ENCODE measurements at places on chromosomes 3 and 15.
A peak's percentile ranks its signal among the peaks of the same experiment; 100 is the strongest.

DNA sequence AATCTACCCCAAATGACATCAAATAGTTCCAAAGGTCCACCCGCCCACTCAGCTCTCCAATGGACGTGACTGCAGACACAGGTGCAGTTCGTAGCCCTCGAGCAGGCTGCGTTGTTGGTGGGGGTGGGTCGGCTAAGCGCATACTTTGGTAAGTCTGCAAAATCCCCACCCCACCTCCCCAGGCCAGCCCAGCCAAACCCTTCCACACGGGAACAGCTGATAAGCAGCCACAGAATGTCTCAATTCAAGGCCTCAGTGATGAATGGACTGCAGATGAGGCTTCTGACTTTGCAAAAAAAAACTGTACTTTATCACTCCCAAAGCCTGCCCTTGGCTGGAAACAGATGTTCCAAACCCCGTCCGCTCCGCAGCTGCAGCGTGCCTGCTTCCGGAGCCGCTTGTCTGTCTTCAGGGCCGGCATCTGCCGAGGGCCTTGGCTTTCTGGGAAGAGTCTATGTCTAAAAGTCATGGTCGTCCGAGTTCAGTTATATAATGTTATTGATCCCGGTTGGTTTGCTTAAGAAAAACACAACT is 38.2 kb downstream of the PCSK6 start:
- DNase-seq, result peak; percentile 43

GRCh38 chr3:182143903-182144302 is 432.2 kb downstream of the SOX2 start:
- no peak for DNase-seq

DNA sequence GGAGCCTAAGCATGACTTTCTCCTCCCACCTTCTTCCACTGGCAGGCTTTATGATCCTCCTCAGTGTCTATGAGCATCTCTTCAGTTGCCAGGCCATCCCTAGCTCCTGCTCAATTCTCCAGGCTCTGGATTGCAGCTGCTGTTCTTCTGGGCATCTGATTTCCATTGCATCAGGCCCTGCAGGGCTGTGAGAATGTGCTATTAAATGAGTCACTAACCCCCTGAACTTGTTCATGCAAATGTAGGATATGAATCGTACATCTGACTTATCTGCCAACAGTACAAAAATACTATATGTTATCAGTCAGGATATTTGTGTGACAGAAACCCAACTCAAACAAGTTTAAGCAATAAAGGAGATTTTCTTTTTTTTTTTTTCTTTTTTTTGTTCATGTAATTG is 11.9 kb downstream of the GPR176 start:
- DNase-seq, result peak; percentile 97

- DNase-seq, result peak; percentile 59
Measured at GRCh38 chr3:16884084-16884747, 539 bp upstream of the PLCL2 start.

GRCh38 chr3:37653466-37653865 is 208.2 kb upstream of the CTDSPL start:
- no peak for DNase-seq

DNA sequence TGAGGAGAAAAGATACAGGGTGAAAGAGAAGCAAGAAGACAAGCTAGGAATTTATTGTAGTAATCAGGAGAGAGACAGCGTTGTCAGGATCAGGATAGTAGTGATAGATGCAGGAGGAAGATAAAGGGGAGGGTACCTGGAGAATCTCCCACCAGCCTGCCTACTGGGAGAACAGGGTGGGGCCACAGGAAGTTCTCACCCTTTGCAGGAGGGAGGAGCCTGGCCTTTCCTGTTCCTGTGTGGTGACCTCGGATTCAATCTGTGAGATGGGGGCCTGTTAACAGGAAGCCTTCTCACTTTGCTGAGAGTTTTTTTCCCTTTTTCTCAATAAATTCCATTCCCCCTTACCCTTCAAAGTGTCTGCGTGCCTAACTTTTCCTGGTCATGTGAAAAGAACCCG is 37.6 kb downstream of the GMPS start:
- no peak for DNase-seq

DNA sequence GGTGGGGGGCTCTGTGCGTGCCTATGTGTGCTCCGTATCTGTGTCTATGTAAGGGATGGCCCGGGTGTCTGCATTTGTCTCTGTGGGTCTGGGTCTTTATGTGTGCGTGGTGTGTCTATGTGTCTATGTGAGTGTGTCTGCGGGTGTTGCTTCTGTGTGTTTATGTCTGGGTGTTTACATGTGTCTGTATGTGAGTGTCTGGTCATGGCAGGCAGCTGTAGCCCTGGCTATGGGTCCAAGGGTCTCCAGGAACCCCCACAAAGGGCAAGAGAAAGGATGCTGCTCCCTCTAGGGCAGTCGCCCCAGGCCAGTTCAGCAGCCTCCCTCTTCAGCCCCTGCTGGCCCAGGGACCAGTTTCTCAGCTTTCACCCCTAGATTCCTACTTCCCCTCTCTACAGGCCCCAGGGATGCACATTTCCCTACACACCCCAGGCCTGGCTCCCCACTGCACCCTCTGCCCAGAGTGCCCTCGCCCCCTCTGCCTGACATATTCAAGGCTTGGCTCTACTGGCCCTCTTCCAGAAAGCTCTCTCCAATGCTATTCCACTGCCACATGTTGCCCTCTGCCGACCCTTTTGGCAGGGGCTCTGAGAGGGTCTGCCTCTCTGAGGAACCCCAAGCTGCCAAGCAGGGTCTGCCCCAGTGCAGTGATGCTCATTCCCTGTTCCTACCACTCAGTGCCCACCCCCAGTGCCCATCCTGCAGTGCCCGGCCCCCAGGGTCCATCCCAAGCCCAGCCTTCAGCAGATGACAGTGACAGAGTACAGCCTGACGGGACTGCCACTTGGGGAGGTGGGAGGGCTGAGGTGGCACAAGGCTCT is 1.0 kb upstream of the MYL3 start:
- DNase-seq, result no peak

DNA sequence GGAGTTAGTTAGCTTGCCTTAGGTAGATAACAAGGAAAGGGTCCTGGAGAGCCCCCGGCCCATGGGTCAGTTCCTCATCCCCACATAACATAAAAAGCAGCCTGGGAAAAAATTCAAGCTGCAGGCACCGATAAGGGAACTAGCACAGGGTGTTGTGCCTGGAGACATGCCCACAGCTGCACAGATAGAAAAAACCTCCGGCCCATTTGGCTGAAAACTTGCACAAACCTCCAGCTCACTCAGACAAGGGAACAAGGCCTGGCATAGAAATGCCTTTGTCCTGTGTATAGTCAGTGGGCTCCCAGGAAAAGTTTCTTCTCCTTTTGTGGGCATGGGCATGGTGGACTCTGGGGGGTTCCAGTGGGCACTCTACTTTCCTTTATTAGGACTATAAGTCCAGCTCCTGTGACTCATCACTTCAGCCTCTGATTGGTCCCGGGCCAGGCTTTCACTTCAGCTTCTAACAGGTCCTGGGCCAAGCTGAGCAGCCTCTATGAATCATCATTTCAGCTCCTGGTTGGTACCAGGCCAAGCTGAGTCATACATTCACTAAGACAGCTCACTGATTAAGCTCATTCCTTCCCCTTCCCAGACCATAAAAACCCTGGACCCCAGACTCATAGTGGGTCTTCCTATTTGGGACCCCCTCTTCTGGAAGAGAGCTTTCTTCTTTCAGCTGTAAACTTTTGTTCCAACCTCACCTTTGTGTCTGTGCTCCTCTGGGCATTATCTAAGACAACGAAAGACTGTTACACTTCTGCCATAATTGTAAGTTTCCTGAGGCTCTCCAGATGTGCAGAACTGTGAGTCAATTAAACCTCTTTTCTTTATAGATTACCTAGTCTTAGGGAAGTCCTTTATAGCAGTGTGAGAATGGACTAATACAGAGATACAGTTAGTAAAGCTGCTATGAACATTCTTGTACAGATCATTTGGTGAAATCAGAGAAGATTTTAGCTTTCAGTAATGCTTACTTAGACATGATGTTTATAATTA is 348.0 kb upstream of the DPPA4 start:
- peak; percentile 99 for DNase-seq

GRCh38 chr3:128458746-128459460 is 7.8 kb downstream of the DNAJB8 start:
- DNase-seq, result no peak

GRCh38 chr3:55562700-55563099 is 75.6 kb upstream of the WNT5A start:
- DNase-seq, result no peak

- DNase-seq, result peak; percentile 7
Measured at GRCh38 chr3:78697426-78697825, 1070.4 kb downstream of the ROBO1 start.

DNA sequence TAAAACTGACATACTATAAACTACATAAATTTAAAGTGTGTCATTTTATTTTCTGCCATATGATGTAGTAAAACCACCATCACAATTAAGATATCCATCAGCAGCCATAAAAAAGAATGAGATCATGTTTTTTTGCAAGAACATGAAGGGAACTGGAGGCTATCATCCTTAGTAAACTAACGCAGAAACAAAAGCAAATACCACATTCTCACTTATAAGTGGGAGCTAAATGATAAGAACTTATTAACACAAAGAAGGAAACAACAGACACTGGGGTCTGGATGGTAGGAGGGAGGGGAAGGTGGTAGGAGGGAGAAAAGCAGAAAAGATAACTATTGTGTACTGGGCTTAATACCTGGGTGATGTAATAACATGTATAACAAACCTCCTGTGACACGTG is 24.6 kb downstream of the CCDC14 start:
- DNase-seq, result no peak

DNA sequence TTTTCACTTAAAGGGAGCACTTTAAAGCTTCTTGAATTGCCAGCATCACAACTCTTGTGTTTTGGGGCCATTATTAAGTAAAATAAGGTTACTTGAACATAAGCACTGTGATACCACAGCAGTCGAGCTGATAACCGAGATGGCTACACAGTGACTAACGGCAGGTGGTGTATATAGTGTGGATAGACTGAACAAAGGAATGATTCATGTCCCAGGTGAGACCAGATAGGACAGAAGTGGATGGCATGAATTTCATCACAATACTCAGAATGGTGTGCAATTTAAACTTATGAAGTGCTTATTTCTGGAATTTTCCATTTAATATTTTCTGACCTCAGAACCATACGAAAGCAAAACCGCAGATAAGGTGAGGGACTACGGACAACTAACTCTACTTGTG is 40.2 kb downstream of the PBRM1 start:
- no peak for DNase-seq

DNA sequence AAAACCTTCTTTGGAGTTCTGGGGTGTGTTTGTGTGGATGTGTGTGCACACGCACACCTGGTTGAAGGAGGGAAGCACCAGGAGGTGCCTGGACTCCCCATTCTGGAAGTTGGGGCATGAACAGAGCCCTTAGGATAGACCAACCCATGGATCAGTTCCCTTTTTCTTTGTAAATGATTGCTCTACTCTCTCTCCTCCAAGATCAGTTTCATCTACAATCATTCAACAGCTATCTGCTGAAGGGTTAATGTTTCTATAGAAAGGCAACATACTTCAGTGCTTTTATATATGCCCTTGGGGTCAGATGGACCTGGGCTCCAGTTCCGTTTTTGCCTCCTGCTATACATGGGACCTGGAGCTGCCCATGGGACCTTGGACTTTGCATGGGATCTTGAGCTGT is 352.1 kb upstream of the CFAP20DC start:
- no peak for DNase-seq

GRCh38 chr3:186569779-186570095 is 783 bp upstream of the DNAJB11 start:
- no peak for DNase-seq

- no peak for DNase-seq
Measured at GRCh38 chr3:42980209-42980608, 1.1 kb downstream of the GASK1A start.

DNA sequence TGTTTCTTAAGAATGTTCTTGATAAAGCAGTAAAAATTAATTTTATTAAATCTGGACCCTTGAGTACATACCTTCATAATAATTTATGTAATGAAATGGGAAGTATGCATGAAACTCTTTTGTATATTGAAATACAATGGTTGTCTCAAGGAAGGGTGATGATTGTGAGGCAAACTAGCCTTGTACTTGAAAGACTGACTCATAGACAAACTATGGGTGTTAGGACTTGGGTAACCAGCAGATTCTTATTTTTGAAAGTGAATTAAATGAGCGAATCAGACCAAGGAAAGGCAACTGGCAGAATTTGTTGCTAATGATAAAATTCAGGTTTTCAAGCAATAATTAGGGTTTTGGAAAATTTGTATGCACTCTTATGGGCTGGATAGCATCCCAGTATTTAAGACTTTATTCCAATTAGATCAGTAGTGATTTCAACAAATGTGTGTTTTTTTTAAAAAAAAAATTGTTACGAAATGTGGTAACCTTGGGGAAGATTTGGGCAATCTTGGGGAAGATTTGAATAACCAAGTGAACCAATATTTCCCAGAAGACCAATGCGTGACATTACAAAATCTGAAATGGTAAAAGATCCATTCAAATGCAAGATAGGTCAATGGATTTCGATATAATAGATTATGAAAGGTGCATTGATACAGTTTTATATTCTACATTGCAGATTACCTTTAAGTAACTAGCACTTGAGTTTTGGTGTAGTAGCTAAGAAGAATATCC is 42.0 kb downstream of the ATP2C1 start:
- DNase-seq, result peak; percentile 73

GRCh38 chr15:82021992-82022391 is 23.8 kb downstream of the MEX3B start:
- peak; percentile 17 for DNase-seq

- no peak for DNase-seq
Measured at GRCh38 chr15:74175271-74176191, 2.0 kb downstream of the ISLR start.

- DNase-seq, result no peak
Measured at GRCh38 chr15:81235276-81236123, 38.8 kb downstream of the IL16 start.

DNA sequence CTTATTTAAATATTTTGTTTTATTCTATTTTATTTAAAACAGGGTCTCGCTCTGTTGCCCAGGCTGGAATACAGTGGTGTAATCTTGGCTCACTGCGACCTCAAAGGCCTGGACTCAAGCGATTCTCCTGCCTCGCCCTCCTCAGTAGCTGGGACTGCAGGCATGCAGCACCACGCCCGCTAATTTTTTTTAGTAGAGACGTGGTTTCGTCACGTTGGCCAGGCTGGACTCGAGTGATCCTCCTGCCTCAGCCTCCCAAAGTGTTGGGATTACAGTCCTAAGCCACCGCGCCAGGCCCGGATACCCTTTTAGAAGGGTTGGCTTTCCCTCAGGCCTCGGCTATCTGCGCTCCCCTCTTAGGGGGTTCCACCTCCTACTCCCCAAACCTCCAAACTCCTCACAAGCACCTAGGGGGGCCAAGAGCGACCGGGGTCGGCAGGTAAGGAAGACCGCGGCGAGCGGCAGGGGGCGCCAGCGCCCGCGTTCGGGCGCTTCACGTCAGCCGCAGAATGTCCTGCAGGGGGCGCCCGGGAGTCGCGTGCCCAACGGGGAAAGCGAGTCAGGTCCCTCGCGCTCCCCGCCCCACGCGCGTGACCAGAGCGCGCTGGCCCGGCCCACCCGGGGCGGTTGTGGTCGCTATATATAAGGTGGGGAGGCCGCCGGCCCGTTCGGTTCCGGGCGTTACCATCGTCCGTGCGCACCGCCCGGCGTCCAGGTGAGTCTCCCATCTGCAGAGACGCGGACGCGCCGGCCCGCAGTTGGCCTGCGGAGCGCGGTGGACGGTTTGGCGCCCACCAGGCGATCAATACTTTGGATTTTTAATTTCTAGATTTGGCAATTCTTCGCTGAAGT is 51.8 kb upstream of the GATM start:
- DNase-seq, result peak; percentile 43

Data from fibroblast of mammary gland (primary cell).